ENCODE measurements at places on chromosomes 3 and 15.

DNA sequence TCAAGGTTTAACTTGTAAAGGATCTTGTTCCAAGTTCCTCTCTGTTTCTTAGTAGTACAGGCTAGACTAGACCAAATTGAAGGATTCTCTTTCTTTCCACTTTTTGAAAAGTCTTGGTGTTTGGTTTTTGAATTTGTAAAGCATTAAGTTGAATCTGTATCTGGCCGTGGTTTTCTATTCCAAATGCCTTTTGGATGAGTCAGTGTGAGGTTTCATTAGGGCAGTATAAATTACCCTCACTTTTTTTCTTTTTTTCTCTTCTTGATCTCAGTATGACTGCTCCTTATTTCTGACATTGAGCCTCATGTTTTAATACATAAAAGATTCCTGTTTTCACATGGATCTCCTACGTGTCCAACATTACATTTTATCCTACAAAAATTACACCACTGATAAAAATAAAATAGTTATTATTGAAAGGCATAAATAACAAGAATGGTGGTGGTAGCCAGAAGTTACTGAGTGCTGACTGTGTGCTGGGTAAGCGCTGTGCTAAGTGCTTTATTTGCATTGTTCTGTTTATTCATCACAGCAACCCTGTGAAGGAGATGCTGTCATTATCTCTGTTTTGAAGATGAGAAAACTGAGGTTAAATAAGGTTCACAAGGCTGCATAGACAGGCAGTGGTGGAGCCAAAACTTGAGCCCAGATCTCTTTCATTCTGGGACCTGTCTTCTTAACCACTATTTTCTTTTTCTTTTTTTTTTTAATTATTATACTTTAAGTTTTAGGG, 48.3 kb downstream of the MITF start:
- no peak for DNase-seq

DNA sequence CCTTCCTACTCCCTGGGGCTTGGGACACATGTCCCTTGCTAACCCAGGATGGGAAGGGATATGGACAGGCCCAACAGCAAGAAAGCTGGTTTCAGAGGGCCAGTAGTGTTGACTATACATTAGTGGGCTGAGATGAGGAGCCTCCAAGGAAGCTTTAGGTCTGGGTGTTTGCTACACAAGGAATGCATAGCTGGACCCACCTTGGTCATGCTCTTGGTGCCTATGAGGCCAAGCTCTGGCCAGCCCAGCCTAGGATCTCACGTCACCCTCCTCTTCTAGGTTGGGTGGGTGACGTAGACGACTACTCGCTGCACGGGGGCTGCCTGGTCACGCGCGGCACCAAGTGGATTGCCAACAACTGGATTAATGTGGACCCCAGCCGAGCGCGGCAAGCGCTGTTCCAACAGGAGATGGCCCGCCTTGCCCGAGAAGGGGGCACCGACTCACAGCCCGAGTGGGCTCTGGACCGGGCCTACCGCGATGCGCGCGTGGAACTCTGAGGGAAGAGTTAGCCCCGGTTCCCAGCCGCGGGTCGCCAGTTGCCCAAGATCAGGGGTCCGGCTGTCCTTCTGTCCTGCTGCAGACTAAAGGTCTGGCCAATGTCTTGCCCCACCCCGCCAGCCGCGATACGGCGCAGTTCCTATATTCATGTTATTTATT, 653 bp upstream of the WDR6 start:
- no peak for DNase-seq

- DNase-seq = no peak
These were observed 1.3 kb downstream of the GOLGA8A start for GRCh38 chr15:34436126-34436955.

DNA sequence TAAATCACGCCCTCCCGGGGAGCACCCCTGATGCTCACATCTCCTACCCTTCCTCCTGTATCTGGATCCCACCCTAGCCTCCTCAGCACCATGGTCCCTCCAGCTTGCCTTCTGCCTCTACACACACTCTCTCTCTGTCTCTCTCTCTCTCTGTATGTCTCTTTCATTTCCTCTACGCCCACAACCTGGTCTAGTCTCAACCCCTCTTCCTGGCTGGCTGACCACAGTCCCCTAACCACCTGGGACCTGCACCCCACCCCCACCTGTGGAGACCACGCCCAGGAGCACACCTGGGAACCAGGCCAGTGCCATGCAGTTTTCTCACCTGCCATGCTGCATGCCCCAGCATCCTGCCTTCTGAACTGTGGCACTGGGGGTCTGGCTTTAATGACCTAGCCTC, 4.0 kb upstream of the CFAP100 start:
- DNase-seq = no peak

DNA sequence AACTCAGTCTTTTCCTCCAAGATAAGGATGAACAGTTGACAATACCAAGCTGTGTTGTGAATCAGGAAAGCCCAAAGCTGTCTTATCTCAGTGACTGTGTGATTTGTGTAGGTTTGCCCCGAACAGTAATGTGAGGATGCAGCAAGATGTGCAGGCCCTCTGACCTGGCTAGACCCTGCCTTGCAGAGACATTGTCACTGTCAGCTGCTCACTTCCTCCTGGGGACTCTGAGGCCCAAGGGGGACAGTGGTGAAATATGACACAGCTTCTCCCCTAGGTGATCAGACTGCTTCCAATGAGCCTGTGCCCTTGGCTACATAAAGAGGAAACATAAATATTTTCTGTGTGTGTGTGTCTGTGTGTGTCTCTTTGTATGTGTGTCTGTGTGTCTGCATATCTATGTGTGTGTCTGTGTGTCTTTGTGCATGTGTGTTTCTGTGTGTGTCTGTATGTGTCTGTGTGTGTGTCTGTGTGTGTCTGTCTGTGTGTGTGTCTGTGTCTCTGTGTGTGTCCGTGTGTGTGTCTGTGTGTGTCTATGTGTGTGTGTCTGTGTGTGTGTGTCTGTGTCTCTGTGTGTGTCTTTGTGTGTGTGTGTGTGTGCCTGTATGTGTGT, 21.7 kb downstream of the LRRK1 start:
- DNase-seq = no peak

- DNase-seq = no peak
These were observed 27.4 kb upstream of the SLCO2A1 start for GRCh38 chr3:134057006-134057653.

DNA sequence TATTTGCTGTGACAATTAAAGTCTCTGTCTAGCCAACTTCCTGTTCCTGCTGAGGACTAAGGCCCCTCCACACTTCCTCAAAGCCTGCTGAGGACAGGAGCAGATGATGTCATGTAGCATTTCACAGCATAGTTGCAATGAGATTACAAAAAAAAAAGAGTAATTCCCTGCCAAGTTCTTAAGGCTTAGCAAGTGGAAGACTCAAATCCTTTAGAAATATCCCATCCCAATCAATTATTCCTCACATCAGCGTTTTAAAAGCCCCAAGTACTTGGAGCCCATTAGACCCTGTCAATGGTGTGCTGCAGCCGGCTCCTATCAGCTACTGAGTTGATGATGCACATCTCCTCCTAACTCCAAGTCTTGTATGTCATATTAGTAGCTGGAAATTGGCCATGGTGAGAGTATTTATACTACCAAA, 51.7 kb downstream of the TRANK1 start:
- no peak for DNase-seq

- no peak for DNase-seq
These were observed 34.4 kb downstream of the RAF1 start for GRCh38 chr3:12629560-12629959.

GRCh38 chr3:159635047-159635641, 353.5 kb upstream of the IL12A start:
- no peak for DNase-seq

- DNase-seq = no peak
These were observed 572 bp downstream of the DNAJB11 start for GRCh38 chr3:186570941-186571643.

DNA sequence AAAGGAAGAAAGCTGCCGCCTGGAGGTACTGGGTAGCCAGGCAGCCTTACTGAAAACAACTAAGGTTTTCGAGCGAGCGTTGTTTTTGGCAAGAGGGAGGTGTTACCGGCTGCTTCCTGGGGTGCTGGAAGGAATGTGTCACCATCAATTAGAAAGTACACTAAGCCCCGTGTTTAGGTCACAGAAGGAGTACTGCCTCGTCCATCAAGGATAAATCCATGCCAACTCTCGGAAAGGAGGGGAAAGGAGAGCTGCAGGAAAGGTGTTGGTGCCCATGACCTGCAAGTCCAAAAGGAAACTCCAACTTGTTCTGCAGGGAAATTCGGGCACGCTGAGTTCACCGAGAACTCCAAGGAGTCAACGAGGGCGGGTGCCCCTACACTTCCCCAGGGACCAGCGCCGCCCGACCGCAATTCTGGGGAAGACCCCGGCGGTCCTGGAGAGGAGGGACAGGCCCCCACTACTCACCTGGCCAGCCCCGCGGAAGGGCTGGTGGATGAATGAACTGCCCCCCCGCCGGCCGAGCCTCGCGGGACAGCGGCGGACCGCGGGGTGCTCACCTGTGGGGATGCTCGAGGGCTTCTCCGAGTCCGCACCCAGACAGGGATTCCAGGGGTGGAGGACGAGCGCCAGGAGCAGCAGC, 542 bp downstream of the PLOD2 start:
- no peak for DNase-seq

DNA sequence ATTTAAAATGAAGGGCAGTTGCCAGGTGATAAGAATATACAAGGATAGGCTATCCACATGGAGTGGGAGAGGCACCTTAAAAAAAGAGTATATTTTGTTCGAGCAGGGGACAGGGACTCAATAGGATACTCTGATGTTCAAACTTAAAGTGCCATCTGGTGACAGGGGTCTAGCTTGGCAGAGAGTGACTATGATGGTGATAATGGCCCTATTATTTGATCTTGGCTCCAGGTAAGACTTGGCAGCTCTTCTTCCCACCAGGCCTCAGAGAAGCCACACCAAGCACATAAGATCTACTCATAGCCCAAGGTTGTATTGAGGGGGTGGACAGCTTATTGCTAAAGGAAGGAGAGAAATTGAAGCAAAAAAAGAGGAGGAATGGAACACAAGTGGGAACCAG, 109.0 kb upstream of the MANF start:
- no peak for DNase-seq

- DNase-seq = no peak
These were observed 287.3 kb downstream of the GABRG3 start for GRCh38 chr15:27258287-27258686.

- DNase-seq = no peak
These were observed 8.9 kb upstream of the LRRC2 start for GRCh38 chr3:46574881-46575576.

- no peak for DNase-seq
These were observed 59.4 kb downstream of the TMEM44 start for GRCh38 chr3:194573680-194574437.

GRCh38 chr3:25817638-25818037, 27.7 kb downstream of the OXSM start:
- DNase-seq = no peak

GRCh38 chr3:23546181-23546580, 259.6 kb upstream of the UBE2E1 start:
- peak; percentile 17 for DNase-seq
